A549 (cell line): ENCODE measurements at places on chromosomes 4 and X.

DNA sequence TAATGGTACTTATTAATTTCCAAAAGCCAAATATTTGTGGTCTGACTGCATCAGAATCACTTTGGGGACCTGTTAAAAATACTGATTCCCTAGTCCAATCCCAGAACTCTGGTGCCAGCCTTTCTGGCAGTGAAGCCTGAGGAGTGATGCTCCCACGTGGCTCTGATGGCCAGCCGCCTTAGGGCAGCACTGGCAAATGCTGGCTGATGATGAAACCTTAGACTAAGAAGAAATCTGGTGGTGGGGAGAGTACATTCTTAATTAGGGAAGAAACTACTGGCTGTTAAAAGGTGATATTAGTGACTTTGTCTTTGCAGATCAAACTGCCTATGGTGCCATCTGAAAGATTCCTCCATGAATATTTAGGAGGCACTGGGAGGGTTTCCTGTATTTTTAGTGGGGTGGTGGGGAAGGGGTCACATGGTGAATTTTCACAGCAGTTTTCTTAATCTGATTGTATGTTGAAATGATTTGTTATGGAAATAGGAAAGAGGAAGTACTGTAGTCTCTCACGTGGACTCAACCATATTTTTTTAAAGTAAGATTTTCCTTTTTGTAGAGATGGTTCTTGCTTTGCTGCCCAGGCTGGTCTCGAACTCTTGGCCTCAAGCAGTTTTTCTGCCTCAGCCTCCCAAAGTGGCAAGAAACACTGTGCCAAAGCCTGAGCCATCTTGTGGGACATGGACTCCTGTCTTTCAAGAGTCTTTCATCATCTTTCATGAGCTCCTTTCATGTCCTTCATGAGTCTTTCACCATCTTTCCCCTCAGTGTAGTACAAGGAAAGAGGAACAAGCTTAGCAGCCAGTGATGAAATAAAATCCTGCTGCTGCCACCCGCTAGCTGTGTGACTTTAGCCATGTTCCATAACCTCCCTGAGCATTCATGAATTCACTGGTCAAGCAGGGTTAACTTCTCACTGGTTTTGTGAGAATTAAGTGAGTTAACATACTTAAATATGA lies 90.8 kb downstream of the ZNF330 start:
- DNase-seq: no peak

DNA sequence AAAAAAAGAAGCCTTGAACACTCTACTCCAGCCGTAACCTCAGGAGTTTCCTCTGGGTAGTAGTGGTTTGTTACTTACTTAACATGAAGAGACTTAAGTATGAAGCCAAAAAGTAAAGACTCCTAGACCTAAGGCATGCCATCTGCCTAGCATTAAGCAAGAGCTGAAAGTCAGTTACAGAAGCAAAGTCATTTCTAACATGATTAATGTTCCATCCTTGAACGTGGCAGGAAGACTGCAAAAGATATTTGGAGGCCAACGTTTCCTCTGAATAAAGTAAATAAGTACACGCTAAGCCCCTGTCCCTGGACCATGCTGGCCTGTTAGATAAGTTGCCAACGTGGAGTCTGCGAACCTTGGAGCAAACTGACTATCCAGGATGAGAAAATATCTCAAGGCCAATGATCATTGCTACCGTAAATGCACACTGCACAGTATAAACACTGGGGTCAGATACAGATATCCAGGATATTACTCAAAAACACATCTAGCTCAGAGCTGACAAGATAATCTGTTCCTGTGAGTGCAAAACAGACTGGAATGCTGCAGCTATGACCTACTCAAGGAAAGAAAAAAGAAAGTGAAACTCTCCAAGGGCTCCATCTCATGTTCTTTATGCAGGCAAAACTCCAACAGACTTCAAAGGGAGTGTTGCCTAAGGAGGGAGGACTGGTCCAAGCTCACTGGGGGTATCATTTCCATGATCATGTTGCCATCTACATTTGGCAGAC lies 255.8 kb downstream of the COL25A1 start:
- no peak for DNase-seq

DNA sequence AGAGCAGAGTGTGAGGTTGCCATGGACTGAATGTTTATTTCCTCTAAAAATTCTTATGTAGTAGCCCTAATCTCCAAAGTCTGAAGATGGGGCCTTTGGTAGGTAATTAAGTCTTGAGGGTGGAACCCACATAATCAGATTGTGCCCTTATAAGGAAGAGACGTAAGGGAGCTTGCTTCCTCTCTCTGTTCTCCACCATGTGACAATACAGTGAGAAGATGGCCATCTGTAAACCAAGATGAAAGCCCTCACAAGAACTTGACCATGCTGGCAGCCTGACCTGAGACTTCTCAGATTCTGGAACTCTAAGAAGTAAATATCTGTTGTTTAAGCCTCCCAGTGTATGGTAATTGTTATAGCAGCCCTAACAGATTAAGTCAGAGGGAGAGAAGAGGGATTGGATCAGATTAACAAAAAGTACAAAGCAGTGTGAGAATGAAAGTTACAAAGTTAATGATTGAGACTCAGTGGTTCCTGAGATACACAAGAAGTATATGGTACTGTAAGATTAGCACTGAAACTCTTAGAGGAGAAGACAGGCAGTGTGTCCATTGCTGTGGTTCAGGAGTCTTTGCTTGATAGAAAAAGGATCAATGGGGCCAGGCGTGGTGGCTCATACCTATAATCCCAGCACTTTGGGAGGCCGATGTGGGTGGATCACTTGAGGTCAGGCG lies 82.5 kb upstream of the GC start:
- DNase-seq: no peak

DNA sequence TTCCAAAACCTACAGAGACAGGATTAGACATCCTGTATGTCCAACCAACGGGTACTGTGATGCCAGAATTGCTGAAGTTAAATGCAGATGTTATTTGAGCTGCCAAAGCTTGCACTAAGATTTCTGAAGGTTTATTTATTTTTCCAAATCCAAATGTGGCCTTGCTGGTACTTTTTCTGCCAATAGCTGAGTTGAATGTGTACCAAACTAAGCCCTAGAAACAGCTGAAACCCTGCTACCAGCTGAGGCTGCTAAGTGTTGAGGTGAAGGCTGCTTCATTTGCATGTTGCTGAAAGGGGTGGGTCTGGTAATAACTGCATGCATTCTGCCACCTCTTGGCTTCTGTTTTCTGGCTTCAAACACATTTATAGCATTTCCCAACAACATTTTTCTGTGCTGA lies 366.5 kb downstream of the FAT4 start:
- DNase-seq: no peak

- no peak for DNase-seq
Observed at GRCh38 chr4:122747883-122748282, 15.4 kb downstream of the BBS12 start.

GRCh38 chr4:46484881-46485280 lies 95.0 kb upstream of the GABRA2 start:
- no peak for DNase-seq

GRCh38 chr4:38490753-38491446 lies 173.1 kb upstream of the KLF3 start:
- no peak for DNase-seq

DNA sequence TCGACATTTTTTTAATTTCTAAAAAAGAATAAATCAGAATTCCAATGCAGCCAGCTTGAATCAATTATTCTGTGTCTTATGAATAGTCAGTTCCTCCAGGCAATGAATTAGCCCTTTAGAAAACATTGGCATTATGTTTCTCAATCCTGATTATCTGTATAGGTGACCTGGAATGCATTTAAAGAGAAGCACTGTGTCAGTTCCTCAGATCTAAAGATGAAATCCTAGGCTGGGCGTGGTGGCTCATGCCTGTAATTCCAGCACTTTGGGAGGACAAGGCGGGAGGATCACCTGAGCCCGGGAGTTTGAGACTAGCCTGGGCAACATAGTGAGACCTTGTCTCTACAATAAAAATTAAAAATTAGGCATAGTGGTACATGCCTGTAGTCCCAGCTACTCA lies 43.5 kb downstream of the MND1 start:
- DNase-seq: no peak

DNA sequence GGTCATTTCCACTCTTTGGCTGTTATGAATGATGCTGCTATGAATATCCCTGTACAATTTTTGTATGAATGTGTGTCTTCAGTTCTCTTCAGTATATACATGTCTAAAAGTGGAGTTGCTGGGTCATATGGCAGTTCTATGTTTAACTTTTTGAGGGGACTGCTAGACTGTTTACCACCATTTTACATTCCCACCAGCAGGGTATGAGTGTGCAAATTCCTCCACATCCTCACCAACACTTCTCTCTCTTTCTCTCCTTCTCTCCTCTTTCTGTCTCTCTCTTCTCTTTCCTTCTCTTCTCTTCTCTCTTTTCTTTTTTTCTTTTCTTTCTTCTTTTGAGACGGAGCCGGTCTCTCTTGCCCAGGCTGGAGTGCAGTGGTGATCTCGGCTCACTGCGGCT lies 7.8 kb downstream of the WWC2 start:
- peak; percentile 4 for DNase-seq

- no peak for DNase-seq
Observed at GRCh38 chr4:7831330-7831729, 108.3 kb downstream of the AFAP1 start.

DNA sequence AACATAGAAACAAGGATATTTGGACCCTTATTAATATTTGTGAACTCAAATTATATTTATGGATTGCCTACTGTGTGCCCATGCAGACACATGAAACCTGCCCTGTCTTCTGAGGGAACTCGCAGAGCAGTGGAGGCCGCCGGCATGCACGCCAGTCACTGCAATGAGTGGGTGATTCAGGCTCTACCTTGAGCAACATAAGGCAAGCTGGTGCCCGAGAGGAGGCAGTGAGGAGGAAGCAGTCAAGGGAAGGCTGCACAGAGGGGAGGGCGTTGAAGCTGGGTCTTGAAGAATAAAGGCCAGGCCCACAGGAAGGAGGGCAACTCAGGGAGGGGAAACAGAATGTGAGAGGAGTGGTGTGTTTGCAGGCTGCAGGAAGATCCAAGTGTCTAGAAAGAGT lies 52.8 kb downstream of the PPEF2 start:
- no peak for DNase-seq

DNA sequence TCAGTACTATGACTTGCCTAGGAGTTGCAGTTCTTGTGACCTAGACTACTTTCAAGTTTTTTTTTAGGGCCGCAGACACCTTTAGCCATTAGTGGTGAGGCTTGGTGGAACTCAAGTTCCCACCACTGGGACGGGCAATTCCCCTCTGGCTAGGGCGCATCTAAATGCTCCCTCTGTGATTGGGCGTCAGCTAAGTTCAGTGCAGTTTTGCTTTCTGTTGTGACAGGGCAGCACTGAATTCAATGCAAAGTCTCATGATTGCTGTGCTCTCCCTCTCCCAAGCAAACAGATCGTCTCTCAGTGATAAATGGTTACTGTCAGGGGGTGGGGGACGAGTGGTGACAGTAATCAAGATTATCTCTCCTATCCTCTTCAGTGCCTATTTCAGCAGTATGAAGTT lies 52.7 kb upstream of the FRMPD3 start:
- DNase-seq: no peak

DNA sequence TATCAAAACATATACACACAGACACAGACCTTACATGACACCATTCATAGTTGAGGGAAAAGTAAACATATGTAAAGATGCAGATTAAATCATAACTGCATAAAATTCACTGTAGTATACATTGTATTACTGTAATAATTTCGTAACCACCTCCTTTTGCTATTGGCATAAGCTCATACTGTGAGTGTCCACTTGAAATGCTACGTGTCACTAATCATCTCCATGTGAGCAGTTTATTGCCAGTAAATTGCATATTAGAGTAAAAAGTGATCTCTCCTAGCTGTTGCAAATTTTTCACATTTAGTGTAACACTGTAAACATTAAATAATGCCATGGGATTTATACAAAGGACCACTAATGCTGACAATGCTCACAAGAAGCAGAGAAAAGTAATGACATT lies 256.7 kb upstream of the GNPDA2 start:
- no peak for DNase-seq

- no peak for DNase-seq
Observed at GRCh38 chrX:153882086-153882498, 3.9 kb downstream of the L1CAM start.

DNA sequence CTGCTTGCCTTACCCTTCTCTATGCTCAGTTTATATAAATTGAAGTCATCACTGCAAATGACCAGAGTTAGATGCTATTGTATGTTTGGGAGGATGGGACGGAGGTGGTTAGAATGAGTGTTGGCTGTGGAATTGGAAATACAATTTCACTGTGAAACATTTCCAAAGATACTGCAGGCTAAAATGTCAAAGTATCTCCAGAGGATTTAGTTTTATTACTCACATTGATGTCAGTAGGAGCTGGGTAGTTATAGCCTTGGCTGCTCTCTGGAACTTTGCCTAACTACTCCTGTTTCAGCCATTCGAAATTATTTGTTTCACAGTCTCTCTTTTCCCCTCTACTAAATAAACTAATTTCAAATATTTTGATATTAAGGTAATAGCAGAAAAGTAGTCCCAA lies 92.6 kb upstream of the PPP3CA start:
- DNase-seq: no peak

GRCh38 chr4:7569810-7570783 lies 135.4 kb upstream of the PSAPL1 start:
- no peak for DNase-seq

DNA sequence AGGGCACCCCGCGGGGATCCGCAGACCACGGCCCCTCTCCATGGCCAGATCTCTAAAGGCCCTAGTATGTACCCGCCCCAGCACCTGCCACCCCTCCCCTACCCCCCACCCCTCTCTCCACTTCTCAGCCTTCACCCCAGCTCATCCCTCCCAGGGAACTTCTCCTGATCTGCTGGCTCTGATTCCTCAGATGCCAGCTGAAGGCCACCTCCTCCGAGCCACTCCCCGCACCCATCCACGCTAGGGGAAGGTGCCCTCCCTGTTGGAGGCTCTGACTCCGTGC lies 11.9 kb downstream of the PSAPL1 start:
- no peak for DNase-seq

DNA sequence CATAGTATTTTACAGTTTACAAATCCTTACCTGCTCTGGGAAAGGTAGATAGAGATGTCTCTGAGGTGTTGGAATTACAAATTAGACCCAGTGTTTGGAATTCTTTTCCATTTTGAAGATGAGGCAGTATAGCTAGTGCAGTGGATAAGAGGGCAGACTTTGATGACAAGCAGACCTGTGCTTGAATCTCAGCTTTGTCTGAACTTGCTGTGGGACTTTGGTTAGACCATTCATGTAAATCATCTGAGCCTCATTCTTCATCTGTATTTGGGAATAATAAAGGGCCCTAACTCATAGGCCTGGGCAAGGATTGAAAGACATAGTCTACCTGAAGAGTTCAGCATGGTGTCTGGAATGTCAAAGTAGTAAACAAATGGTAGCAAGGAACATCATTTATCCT lies 77.2 kb upstream of the BOD1L1 start:
- DNase-seq: no peak
